ENCODE measurements at places on chromosomes 2 and 18.
A peak's percentile ranks its signal among the peaks of the same experiment; 100 is the strongest.

DNA sequence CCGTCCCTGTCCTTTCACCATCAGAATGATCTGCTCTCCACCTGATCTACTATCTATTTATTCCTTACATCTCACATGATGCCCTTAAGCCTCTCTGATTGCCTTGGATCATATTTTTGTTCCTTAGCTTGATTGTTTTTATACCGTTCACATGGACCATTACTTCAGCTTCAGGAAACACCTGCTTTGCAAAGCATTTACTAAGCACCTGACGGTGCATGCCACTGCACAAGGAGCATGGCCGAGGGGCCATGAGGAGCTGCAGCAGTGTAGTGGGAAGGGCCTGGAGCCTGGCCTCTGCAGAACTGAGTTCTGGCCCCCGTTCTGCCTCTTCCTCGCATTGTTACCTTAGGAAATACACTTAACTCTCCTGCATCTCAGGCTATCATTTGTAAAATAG lies 124.1 kb upstream of the NDUFV2 start:
- no peak for DNase-seq

DNA sequence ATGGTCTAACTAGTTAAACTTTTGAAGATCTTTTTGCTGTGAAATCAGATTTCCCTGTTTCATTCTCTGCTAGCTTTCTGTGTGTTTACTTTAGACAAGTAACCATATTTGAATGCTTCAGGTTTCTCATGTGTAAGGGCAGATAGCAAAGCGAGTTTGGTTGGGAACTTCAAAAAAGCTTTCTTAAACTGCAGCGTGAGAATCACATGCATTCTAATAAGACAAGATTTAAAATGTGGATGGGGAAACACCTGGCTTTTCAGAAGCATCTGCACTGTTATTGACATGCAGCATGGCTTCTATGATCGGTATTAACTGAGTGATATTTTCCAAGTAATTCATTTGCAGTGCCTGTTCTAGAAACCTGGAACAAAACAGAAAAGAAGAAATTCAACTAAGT lies 119.3 kb downstream of the ABCA12 start:
- no peak for DNase-seq

DNA sequence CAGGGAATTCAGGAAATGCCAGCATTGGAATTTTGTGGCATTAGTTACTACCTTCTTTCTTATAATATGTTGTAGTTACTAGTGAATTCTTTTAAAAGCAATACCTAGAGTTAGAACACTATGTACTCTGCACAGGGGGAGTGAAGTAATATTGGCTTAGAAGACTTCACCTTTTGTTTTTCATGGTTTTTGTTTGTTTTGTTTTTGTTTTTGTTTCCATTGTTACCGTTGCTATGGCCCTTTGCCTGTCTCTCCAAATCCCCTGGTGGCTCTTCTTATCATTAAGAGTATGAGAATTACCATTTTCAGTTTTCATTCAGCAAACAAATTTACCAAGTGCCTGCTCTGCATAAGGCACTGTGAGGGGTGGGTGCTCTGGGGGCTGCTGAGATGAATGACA lies 160.1 kb downstream of the HAUS1 start:
- DNase-seq, result no peak

GRCh38 chr2:45771261-45771660 lies 119.8 kb downstream of the PRKCE start:
- peak; percentile 46 for DNase-seq

DNA sequence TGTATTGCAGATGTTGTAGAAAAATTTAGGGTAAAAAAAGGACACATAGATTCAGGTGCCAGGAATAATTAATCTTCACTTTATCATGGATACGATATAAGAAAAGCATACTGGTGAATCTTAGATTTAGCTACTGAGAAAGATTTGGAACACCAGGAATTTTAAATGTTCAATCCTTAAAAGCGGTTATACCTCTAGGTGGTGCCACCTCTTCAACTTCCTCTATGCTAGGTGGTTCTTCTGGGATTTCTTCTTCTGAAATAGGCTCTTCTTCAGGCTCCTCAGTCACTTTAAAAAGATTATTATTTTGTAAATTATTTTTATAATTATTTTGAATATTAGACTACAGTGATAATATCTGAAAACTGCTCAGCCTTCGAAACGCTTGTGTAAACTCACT lies 133.1 kb downstream of the TTN start:
- no peak for DNase-seq

DNA sequence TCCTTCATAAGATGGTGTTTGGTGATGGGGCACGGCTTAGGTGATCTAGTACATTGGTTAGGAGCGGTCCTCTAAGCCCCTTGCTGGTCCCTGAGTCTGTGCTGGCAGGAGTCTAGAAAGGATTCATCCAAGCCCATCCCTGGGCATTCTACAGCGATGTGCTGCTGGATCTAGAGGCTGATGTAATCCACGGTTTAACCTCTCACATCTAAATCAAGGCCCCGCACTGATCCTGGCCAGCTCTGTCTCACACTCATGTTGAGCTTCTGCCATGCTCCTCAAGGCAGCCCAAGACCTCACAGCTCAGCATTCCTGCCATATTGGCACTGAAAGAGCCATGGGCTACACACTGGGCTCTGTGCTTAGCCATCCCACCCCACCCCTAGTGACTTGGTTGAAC lies 664.8 kb downstream of the STK39 start:
- DNase-seq, result no peak

DNA sequence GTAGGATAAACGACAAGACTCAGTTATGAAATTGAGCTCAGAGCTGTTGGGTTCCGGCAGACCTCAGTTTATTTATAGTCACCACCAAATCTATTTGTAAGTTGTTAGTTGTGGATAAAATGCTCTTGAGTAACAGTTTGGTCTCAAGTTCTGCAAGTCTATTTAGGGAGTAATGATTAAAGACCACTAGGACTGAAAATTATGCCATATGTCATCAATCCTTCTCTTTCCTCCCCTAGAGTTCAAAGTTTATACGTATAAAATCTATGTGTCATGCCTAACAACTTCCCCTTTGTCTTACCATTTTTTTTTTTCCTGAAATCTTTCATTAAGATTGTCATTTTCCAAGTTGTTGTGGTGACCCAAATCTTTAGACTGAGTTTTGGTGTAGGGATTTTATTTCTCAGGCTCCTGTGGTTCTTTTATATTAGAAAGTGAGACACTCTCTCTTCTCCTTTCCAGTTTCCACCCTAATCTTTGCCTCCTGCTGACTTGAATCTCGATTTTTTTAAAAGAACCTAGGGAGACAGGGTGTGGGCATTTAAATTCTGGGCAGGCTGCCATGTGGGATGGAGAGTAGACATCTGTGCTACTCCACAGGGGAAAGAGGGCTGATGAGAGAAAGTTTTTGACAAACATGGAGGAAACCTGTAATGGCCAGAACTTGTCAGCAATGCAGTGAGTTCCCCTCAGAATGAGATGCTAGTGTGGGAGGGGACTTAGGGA lies 51.0 kb downstream of the LAMA3 start:
- no peak for DNase-seq

- DNase-seq, result no peak
Observed at GRCh38 chr2:186303091-186303490, 183.0 kb upstream of the ZC3H15 start.

DNA sequence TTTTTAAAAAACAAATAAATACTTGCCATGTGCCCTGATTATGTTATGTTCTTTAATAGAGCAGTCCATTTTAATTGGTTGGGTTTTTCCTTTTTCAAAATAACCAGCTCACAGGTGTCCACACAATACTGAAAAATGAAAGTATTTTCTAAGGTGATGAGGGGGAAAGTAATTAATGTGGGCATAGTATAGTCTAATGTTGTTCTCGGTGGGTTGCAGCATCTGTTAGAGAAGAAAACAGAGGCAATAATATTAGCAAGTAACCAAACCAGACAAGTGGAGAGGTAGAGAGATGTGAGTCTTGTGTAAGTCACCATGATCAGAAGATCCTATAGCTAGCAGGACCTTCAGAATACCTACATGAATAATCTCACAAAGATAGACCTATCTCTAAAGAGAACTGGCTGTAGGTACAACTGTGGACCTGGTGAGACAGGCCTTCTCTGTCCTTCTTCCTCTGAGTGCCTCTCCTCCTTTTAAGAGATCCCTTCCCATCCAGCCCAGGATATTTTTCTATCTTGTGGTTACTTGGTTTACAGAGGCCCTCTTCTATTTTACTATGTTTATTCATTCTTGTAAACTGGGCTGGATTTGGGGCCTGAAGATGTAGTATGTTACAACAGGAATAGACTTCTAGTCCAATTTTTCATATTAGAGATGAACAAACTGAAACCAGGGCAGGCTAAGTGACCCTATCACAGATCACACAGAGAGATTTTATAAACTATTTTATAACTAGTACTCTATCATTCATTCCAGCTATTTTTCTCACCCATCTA lies 67.1 kb upstream of the MSTN start:
- no peak for DNase-seq

GRCh38 chr2:113850687-113851086 lies 39.2 kb upstream of the ACTR3 start:
- no peak for DNase-seq

GRCh38 chr2:148967578-148967977 lies 70.9 kb upstream of the LYPD6B start:
- no peak for DNase-seq

DNA sequence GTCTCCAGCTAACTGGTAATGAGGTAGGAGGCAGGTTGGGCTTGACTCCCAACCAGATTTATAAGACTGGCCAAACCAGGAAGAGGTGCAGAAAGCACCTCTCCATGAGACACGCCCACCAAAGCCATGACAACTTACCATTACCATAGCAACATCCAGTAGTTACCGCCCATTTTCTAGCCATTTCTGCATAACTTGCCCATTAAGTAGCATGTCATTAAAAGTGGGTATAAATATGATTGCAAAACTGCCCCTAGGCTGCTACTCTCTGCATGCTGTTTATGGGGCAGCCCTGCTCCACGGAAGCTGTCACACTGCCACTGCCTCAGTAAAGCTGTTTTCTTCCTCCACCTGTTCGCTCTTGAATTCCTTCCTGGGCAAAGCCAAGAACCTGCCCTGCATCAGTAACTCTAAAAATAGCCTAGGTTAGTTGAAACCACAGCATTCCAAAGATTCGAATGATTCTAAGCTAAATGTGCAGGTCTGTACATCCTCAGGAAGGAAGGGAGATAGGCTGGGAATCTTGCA lies 131.9 kb downstream of the ATL2 start:
- DNase-seq, result no peak

DNA sequence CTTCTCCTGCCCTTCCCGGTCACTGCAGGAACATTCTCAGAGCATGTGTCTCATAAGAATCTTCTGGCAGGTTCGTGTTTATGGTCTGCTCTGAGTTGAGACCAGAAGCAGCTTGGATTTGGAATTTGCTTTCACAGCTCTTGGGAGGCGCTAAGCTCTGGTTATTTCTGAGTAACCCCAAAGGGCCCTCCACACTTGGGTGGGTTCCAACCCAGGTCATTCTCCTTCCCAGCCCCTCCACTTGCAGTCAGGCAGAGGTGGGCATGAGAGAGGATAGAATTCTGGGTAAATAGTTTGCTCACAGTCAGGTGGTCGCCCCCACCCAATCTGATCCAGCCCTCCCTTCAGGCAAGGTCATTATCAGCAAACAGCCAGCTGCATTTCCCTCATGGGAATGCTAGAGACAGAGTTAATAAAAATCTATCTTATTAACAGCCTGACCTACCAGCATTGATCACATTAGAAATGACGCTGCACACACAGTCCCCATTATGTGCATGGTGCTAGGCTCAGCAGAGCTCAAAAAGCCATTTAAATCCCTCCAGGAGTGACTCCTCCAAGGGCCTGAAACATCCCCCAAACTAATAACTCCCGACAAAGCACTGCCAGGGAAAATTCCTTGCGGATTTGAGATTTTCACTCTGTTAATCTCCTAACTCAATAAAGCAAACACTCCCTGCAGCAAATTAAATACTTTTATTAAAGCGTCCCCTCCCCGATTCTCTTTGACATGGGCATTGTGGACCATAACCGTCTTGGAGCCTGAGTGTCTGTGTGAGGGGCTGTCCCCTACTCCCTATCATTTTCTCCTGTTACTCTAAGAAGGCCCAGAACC lies 61.9 kb downstream of the SLC4A5 start:
- DNase-seq, result no peak

DNA sequence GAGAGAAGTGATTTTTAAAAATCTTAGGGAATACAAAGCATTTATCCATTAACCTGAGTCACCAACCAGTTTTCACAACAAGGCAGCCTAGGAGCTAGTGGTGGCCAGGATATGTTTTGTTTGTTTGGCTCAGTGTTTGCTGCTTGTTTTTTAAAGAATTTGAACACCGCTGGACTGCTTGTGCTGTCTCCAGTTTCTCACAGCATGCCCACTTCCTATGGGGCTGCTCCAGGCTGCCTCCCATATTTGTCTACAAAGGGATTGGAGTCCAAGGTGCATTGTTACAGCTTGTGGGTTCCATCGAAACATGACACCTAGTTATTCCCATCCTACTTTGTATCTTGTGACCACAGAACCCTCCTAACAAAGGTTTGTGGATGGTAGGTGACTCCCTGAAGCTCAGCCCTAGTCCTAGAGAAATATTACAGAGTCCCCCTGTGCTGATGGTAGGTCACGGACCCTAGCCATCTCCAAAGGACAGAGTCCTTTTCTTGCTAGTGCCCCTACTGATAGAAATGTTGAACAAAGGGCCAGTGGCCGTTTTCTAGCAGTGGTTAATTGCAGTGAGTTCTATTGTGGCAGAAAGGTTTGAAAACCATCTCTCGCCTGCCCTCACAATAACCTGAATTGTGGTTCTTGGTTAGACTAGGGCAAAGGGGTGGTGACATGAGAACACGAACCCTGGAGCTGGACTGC lies 23.2 kb downstream of the GPR39 start:
- no peak for DNase-seq

- no peak for DNase-seq
Observed at GRCh38 chr2:25368660-25369059, 26.9 kb upstream of the DNMT3A start.

- no peak for DNase-seq
Observed at GRCh38 chr18:24731981-24732380, 271.5 kb downstream of the HRH4 start.

DNA sequence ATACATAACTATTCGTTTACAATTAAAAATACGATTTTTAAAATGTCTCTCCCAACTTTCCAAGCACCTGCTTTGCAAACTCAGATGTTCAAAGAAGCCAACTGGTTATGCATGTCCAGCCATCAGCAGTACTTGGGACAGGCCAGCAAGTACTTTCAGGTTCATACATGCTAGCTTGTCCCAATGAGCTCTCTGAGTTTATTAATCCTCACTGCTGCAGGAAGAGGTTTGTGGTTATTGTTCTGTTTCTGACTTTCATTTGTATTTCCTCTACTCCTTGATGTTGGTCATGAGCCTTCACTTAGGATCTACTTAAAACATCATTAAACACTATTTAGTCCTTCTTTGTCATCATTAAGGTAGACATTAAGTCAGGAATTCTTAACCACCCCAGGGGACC lies 374.1 kb downstream of the LRATD1 start:
- no peak for DNase-seq

DNA sequence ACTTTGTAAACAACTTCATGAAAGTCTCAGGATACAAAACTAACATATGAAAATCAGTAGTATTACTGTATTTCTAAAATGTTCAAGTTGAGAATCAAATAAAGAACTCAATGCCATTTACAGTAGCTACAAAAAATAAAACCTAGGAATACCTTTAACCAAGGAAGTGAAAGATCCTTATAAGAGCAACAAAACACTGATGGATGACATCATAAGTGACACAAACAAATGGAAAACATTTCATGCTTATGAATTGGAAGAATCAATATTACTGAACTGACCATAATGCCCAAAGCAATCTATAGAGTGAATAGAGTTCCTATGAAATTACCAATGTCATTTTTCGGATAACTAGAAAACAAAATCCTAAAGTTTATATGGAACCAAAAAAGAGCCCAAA lies 1038.1 kb downstream of the SUCLG1 start:
- no peak for DNase-seq

GRCh38 chr2:202178346-202178958 lies 59.9 kb downstream of the SUMO1 start:
- DNase-seq, result no peak

GRCh38 chr2:241003369-241003768 lies 5.0 kb downstream of the SNED1 start:
- no peak for DNase-seq

Measured in NCI-H1417 treated with DMSO at 0.1 percent for 48 hours (cell line).